ENCODE measurements at places on chromosomes 1 and 21.

DNA sequence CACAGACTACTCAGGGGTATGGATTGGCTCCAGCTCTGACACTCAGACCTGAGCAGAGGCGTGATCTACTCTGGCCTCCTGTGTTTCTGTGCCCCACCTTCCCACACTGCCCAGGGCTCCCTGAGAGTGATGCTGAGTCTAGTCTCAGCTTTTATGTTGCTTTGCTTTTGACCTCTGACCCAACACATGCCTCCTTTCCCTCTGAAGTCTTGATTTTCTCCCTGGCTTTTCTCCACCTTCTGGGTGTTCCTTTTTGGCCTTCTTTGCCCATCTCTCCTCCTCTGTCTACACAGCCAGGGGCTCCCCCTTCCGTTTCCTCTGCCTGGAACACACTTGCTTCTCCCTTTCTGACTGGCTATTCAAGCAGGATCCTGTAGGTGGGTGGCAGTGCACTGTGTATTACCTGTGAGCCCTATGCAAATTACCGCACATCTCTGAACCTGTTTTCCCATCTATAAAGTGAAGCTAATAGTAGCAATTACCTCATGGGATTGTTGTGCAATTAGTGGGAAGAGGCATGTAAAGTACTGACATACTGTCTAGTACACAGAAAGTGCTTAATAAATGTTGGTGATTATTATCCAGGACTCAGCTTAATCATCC lies 13.7 kb upstream of the MEX3A start:
- DNase-seq = no peak

DNA sequence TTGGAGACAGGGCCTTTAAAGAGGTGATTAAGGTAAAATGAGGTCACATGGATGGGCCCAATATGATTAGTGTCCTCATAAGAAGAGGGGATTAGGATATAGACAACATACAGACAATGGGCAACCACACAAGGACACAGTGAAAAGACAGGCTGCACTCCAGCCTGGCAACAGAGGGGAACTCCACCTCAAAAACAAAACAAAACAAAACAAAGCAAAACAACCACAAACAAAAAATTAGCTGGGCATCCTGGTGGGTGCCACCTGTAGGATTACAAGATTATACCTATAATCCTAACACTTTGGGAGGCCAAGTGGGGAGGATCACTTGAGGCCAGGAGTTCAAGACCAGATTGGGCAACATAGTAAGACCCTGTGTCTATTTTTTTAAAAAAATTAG lies 4.8 kb upstream of the MDM4 start:
- DNase-seq = no peak

GRCh38 chr21:42388740-42389448 lies 7.0 kb downstream of the TMPRSS3 start:
- DNase-seq = no peak

GRCh38 chr1:41499591-41499990 lies 15.1 kb upstream of the EDN2 start:
- DNase-seq = no peak

DNA sequence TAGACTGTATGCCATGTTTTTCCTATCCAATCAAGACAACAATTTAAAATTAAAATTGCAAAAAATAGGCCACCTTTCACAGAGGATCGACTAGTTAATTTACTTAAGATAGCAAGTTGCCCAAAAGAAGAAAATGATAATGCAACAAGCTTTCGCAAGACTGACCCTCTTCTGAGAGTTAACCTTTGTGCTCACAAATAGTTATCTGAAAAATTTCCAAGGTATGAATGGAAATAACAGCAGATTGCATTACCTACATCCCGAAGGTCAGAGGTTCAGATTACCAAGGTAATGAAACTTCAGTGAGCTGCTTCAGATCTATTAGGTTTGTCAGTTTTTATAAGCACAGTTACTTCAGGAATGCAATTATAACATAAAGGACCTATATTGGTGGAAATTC lies 298.0 kb downstream of the KCTD3 start:
- no peak for DNase-seq
